ENCODE measurements at places on chromosomes 6 and 20.

DNA sequence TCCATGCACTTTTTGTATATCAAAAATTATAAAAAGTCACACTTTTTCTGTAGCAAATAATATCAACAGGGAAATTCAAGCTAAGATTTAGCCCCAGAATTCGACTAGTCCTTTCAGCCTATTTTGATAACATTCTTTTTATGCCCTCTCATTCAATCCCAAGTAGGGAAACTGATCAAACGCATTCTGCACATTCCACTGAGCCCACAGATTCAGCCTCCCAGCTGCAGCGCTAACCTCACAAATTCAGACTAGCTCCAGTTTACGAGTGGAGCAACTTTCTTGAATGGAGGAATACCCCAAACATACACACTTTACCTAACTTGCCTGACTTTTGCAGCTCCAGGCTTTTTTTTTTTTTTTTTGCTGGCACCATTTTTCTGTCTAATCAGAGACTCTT lies 70.3 kb upstream of the HEY2 start:
- no peak for DNase-seq

GRCh38 chr6:116387374-116387773 lies 16.6 kb downstream of the DSE start:
- no peak for DNase-seq

DNA sequence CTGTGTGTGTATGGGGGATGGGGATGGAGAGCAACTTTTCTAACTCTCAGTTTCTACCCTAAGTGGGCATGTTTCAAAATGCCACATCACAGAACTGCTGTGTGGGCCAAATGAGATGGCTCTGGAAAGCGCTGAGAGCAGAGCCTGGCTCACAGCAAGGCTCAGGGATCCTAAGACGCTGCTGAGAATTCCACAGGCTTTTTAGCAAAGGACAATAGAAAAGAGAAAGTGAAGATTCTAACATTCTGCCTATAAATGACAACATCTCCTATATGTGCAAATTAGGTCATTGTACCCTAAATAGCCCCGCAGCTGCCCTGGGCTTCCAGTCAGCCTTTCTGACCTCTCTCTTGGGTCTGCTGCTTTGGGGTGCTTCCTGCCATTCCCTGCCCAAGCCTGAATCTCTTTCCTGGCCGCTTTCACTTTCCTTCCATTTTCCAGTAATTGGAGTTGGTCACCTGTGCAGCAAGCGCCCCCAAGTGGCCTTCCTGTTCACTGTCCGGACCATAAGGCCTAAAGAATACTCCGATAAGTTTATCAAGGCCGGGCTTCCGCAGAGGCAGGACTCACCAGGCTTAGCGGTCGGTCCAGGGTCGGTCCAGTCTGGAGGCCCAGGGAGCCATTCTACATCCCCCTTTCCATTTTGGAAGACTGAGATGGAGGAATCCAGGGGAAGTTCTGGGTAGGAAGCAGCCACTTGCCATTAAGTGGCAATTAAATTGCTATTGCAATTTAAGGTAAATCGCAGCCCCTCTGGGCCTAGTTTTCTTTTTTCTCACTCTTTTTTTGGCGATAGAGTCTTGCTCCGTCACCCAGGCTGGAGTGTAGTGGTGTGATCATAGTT lies 6.7 kb upstream of the DDR1 start:
- peak; percentile 64 for DNase-seq

DNA sequence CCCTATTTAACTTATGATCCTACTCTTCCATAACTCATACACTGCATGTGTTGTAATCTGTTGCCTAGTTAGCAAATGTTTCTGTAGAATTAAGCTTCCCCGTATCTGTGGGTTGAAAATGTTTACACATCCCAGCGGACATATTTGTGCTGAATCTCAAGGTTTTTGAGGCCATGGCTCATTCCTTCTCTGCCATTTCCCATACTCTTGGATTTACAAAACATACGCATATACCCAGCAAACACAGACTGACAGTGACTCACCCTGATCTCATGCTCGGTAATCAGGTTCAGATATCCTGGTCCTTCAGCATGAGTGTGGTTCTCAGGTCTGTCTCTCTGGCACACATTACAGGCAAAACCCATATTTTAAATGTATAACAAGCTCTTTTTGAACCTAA lies 58.7 kb downstream of the AGPAT4 start:
- no peak for DNase-seq

DNA sequence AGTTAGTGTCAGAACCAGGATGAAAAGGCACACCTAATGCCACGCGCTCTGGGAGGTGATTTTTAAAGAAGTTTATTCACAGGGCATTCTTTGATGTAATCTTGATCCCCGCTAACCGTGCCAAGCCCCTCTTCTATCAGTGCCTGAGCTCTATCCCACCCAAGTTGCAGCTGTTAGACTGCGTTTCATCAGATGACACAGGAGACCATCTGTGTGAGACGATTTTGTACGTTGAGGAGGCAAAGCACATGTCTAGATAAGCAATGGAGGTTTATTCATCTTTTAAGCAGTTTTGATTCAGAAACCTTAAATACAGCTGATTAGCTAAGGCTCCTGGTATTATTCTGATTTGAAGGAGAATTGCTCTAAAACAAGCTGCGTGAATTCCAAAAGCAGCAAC lies 18.6 kb downstream of the RNASET2 start:
- DNase-seq: no peak

DNA sequence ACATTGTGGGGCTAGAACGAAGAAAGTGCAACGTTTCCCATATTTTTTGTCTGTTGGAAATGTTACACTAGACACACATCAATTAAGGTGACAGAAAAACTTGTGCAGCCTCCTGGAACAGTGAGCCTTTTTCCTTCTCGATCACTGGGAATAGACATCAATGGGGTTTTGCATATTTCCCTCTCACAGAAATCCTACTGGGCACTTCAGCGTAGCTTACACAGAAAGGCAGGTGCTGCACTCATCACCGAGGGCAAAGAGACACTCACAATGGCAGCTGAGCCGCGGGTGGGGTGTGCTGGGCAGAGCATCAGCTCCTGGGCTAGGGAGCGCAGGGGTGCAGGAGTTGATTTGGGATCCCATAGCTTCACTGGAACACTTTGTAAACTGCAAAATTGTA lies 64.5 kb downstream of the THBS2 start:
- no peak for DNase-seq

GRCh38 chr6:46816626-46817025 lies 23.4 kb downstream of the MEP1A start:
- DNase-seq: no peak

DNA sequence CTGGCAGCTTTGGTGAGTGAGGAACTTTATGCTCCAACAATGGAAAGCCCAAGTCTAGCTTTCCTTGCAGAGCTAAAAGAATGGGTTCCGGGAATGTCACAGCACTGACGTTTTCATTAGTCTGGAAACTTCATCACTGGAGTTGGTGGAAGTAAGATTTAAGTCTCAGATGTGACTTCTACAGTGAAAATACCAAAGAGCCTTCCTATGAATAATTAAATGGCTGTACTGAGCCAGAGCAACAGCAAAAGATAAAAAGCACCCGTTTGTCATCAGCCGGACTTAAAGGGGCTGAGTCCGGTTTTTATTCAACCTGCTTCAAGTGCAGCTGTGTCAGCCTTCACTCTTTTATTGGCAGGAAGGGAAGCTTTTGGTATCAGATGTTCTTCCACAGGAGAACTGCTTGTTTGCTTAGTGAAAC lies 46.5 kb upstream of the SHLD1 start:
- no peak for DNase-seq

DNA sequence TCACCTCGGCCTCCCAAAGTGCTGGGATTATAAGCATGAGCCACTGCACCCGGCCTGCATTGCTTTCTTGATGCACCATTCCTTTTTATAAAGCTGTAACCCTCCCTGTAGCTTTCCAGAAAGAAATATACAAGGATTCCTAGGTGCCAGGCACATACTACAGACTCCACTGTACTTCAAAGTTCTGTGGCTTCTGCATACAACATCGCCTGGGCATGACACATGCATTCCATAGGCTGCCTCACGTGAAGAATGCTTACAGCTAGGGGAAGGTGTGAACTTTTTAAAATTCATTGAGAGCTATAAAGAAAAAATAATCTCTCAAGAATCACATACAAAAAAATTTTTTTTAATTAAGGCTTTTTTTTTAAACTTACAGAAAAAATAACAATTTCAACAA lies 50.2 kb downstream of the TRAM2 start:
- DNase-seq: no peak

- no peak for DNase-seq
Observed at GRCh38 chr6:13554929-13555333, 19.5 kb upstream of the SIRT5 start.

- DNase-seq: no peak
Observed at GRCh38 chr6:165634101-165634880, 28.8 kb downstream of the PDE10A start.

- DNase-seq: no peak
Observed at GRCh38 chr20:63606686-63607085, 20.2 kb downstream of the GMEB2 start.

GRCh38 chr6:97919631-97920030 lies 636.6 kb upstream of the MMS22L start:
- DNase-seq: no peak

DNA sequence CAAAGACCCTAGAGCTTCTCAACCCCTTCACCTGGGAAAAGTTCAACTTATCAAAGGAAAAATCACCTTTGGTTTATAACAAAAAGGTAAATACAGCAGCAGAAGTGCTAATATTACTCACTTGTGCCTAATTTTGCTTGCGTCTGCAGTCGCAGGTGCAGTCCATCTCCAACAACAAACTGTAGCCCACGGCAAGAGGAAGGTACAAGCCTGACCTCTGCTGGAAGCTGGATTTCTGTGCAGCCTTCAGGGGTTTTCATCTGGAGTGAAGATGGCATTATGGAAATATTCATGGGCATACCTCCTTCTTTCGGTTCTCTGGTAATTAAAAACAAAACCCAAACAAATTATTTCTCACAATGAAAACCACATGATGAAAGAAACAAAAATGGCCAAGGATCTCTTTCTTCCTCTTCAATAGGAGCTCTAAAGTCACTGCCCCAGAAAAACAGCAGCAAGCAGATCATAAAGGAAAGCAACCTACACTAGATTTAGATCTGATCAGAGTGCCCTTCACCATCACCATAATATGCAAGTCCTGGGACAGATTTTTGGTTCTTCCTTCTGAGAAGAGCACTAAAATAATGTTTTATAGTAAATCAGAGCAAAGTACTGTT lies 7.8 kb downstream of the UBE3D start:
- no peak for DNase-seq

DNA sequence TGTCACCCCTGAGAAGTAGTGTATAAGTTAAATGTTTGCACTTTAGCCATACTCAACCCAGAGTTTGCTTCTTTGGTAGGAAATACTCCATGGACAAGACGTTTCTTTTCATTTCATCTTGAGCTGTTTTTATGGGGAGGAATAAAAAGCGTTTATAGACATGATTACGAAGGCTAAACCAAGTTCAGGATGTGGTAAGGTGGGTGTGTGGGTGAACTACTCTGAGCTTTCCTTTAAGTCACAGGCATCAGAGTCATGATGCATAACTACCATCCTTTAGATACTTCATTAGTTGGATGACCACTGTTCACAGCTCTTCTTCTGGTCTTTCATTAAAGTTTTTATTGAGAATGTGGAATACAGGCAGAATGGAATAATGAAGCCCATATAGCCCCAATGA lies 48.9 kb downstream of the EBF4 start:
- no peak for DNase-seq
